ENCODE measurements at places on chromosomes 7 and 10.

DNA sequence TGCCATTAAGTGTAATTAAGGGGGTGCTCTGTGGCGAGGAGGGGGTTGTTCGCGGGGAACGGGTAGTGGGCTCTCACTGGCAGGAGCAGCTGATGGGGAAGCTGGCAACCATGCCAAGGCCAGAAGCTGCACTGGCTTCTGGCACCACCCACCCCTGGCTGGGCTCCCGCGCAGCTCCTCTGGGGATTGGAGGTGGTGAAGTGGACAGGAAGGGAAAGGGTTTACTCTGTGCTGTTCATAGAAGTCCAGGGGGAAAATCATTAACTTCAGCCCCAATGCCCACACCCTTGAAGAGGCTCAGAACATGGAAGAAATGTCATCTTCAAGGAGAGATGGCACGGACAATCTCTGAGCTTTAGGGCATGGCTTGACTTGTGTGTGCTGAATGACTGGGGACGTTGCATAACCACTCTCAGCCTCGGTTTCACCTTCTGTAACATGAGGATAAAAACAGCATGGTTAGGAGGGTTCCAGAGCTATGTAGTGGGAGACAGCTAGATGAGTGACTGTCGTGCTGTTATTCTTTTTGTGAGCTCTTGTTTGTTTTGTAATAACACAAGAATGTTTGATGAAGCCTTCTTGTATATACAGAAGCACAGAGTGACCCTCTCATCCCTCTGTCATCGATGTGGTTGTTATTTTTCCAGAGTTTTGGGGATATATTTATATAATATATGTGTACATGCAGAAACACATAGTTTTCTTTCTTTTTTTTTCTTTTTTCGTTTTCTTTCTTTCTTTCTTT lies 29.9 kb downstream of the KAZALD1 start:
- no peak for DNase-seq

GRCh38 chr7:153390955-153391354 lies 631.4 kb downstream of the ACTR3B start:
- no peak for DNase-seq

DNA sequence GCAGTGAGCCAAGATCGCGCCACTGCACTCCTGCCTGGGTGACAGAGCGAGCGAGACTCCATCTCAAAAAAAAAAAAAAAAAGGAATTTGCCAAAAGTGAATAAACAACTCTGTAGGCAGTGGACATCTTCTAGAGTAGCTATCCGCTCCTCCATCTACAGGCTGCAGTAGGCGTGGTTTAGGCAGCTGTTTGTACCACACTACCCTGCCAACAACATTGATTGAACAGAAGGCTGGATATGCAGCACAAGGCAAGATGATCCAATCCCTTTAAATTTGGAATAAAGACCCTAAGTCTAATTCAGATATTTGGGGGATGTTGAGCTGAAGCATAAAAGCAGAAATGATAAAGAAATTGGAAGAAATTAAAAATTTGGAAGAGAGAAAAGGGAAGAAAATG lies 141.6 kb downstream of the TES start:
- no peak for DNase-seq

GRCh38 chr7:22571766-22572165 lies 71.8 kb upstream of the STEAP1B start:
- DNase-seq: no peak

- DNase-seq: no peak
These were observed 51.3 kb upstream of the GSAP start for GRCh38 chr7:77467408-77467807.

DNA sequence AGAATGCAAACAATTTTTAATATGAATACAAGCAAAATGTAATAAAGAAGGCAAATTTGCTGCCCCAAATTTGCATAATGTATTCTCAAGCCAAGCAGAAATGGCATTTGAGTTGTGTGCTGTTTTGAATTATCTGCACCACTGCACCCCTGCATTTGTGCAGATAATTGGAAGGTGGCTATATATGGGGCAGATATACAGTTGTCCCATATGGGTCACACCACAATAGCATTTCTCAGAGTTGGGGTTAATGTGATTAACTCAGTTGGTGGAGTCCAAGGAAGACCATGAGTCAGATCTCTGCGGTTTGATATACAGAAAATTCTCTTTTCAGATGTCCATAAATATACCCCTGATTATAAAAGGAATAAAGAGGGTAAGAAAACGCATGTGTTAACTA lies 68.9 kb upstream of the EXOC4 start:
- DNase-seq: no peak

DNA sequence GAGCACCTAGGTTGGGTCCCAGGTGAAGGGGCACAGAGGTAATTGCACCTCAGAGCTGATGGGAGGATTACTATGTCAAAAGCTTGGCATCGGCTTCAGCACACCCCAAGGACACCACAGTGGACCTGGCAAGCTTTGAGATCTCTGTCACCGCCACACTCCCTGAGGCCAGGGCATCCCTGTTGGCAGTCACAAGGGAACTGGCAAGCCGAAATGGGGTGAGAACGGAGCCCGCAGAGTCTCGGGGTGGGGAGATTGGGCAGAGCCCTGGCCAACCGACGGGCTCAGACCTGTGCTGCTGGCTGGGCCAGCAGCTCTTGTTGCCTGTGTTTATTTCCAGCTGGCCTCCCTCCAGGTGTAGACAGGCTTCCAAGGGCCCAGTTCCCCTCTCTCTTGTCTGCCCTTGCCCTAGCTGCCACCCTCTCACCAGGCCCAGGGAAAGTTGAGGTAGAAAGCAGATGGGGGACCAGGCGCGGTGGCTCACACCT lies 2.5 kb downstream of the HSPB1 start:
- no peak for DNase-seq

DNA sequence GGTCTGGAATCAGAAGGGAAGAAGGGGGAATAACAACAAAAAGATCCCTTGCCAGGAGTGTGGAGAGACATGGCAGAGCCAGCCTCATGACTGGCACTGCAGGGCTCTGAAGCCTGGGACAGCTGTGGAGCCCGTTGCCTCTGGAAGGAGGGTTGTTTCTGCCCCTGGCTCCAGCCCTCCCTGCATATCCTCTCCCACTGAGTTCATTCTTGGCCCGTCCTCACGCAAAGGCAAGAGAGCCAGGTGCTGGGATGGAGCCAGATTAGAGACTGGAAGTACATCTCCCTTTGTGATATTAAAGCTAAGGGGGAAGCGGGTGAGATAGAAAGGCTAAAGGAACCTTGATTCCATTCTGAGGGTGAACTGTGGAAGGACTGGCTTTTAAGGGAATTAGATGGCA lies 141.5 kb upstream of the NPVF start:
- DNase-seq: no peak

DNA sequence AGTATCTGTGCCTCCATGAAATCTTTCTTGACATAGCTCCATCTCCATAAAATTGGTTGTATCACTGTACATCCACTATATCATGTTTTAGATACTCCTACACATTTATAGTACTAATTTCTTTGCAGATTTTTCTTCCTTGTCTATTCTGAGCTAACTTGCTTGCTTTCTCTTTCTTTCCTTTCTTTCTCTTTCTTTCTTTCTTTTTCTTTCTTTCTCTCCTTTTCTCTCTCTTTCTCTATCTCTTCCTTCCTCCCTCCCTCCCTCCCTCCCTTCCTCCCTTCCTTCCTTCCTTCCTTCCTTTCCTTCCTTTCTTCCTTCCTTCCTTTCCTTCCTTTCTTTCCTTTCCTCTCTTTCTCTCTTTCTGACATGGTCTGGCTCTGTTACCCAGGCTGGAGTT lies 23.7 kb downstream of the TASOR2 start:
- DNase-seq: no peak

DNA sequence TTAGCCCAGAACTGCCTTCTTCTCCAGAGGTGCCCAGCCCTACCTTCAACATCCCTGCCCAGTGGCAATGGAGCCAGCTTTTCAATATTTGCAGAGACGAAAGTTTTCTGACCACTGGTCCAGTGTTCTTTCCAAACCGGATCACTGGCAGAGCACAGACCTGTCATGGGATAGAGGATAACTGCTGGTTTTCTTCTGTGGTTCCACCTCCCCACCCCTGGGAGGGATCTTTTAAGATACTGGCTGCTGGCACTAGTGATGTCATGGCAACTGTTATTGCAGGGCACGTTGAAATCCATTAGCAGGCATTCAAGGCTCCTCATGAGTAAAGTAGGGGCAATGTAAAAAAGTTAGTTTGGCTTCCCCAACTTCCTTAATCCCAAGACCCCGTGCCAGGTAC lies 387.1 kb downstream of the LRMDA start:
- no peak for DNase-seq

DNA sequence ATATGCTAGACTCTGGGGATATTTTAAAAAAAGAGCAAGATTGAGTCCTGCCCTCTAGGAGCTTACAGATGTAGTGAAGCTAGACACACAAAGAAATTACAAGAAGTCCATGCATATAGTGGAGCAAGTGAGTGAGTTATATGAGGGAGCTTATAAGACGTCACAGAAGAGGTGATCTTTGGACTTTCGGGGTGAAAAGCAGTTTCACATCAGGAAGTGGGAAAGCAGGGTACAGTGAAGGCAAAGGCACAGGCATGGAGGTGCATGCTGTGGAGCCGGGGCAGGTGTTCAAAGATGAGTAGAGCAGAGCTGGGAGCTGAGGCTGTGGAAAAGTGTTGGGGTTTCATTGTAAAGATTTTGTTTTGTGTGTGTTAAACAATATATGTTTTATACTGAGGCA lies 38.5 kb upstream of the EXOC6 start:
- no peak for DNase-seq
